Progenitor cell of endocrine pancreas (in vitro differentiated cells): ENCODE measurements at places on chromosomes 6 and 20.

DNA sequence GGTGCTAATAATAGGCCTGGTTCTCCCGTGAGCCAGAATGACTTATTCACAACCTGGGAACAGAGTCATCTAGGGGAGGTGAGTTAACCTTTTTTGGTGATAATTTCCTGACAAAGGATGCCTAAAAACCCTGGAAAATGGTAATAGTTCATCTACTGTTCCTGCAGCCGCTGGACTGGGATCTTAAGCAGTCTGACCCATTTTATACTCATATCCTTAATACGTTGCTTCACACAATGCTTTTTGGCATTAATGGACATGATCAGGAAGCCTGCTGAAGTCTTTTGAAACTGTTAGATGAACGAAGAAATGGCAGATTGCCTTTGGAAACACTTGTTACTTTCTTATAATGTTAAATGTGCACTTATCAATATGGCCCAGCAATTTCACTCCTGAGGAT lies 81.9 kb upstream of the BMP2 start:
- no peak for DNase-seq

- no peak for DNase-seq
Observed at GRCh38 chr6:150606168-150606591, 6.5 kb downstream of the PLEKHG1 start.

GRCh38 chr6:169965239-169965638 lies 213.8 kb downstream of the ERMARD start:
- no peak for DNase-seq

GRCh38 chr6:29561606-29562181 lies 2.2 kb upstream of the UBD start:
- DNase-seq: no peak

- DNase-seq: no peak
Observed at GRCh38 chr6:13865141-13865540, 50.8 kb upstream of the MCUR1 start.
